ENCODE measurements at places on chromosomes 3 and 15. TPM values are rescaled to one million over a fixed set of nuclear protein-coding genes. Genes with fewer than 3 reads are reported as not detected.

- no peaks in the 10 kb centered on the region for H3K4me1 ChIP-seq
- no peak for DNase-seq
- no peaks in the 10 kb centered on the region for H3K27me3 ChIP-seq
- no peak overlapping the region for H3K4me3 ChIP-seq
Observed at GRCh38 chr3:134148534-134148933, 102.1 kb downstream of the RYK start.

GRCh38 chr3:38454178-38454883, 641 bp downstream of the ACVR2B start:
- peak overlapping the region; percentile 84 for H3K4me3 ChIP-seq
- DNase-seq: no peak
- H3K4me1 ChIP-seq: peaks cover 32% of the 10 kb centered on the region
- H3K27me3 ChIP-seq: no peaks in the 10 kb centered on the region

GRCh38 chr3:59288951-59289350, 239.1 kb upstream of the CFAP20DC start:
- H3K27ac ChIP-seq: no peak overlapping the region
- H3K4me3 ChIP-seq: no peak overlapping the region
- H3K27me3 ChIP-seq: peaks cover 32% of the 10 kb centered on the region
- no peaks in the 10 kb centered on the region for H3K4me1 ChIP-seq

The HDC gene
- total RNA-seq: not detected

The FAM174B gene
- total RNA-seq: 0.30 TPM

The EXD1 gene
- total RNA-seq: not detected

The SOX14 gene
- total RNA-seq: not detected

The USP50 gene
- not detected for total RNA-seq
